ENCODE measurements at places on chromosomes 16 and 17. TPM values are rescaled to one million over a fixed set of nuclear protein-coding genes. Genes with fewer than 3 reads are reported as not detected.

KCNJ12 gene
- total RNA-seq: 17.3 TPM

TBC1D3H gene
- total RNA-seq: not detected

GRCh38 chr17:58840820-58841612, 85.4 kb downstream of the PPM1E start:
- DNase-seq: no peak

DNA sequence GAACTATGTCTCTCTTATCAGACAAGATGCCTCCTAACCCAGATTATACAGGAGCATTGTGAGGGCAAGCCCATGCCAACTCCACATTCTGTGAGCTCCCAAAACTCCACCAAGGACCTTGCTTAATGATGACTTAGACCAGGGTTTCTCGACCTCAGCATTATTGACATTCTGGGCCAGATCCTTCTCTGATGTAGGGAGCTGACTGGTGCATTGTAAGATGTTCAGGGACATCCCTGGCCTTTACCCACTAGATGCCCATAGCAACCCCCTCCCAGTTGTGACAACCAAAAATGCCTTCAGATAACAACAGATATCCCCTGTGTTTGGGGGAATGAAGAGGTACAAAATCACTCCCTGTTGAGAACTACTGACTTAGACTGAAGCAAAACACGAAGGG, 43.6 kb downstream of the HOXB1 start:
- DNase-seq: no peak

DNA sequence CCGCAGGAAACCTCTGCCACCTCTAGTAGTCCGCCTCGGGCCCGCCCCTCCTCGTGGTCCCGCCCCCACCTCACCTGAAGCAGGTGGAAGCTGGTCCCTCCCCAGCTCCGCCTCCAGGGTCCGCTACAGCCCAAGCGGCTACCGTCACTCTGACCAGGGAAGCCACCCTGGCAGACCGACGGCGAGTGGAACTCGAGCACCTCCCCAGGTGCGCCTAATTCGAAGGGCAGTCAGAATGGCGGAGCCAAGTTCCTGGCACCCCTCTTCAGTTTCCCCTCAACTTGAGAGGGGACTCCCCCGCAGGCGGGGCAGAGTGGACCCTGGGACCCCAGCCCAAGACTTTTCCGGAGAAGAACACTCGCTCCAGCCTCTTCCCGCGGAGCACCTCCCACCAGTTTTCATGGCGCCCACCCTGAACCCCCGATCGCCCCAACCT, 507 bp downstream of the FHOD1 start:
- DNase-seq: no peak

DNA sequence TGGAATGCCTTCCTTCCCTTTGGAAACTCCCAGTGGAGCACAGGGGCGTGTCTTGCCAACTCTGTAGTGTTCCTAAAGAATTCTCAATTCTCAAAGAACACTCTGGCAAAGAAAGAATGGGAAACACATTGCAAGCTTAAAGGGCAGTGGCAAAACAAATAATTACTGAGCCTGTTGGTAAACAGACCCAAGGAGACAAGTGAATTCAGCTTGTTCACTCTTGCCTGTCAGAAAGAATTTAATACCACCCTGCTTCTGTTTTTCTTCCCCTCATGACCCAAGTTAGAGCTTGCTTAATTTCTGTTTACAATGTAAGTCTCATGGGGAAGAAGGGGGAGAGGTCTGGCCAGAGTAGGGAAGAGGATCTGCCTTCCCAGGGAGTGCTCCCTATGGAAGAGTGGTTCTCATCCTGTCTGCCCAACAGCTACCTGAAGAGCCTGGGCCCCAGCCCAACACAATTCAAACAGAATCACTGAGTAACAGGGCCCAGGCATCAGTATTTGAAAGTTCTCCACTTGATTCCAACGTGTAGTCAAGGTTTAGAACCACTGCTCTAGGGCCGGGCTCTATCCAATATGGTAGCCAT, 386.0 kb downstream of the SLC39A11 start:
- no peak for DNase-seq

DNA sequence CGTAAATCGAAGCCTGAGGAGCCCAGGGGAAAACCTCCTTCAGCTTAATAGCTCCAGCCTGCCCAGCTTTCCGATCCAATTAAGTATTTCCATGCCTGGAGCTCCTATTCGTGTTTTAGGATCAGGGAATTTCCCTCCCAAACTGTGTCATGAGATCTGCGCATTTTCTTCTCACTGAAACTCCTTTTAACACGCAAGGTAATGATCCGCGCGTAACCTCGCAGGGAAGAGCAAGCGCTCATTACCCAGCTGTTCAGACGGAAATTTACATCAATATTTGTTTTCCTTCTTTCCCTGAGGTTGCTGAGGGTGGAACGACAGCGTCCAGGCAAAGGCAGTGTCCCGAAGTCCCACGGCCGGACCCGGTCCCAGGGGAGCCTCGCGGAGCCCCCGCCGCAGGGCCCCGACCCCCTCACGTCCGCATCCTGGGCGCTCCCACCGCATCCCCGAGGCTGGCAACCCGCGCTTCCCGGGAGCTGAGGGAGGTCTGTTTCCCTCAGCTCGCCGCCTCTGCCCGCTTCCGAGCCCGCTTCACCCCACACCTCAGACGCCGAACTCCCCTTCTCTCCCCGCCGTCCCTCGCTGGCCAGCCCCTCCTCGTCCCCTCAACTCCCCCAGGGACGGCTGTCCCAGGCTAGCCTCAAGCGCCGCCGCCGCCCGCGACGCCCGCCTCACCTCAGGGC, 415 bp downstream of the ABCA5 start:
- no peak for DNase-seq

DNA sequence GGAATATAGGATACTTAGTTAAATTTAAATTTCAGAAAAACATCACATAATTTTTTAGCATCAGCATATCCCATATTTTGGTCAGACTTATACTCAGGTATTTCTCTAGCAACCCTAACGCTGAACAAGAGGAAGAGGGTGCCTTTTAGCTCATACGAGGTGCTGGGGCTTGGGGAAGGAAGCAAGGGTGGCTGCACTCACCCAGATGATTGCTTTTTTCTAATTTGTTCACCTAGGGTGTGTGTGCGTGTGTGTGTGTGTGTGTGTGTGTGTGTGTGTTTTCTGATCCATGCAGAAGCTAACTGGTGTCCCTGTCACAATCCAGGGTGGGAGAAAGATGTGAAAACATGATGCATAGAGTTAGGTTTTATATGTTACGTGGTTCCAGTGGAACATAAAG, 81.2 kb downstream of the WNT3 start:
- DNase-seq: no peak

- DNase-seq: no peak
Measured at GRCh38 chr16:26178298-26178697, 486.5 kb downstream of the HS3ST4 start.

DNA sequence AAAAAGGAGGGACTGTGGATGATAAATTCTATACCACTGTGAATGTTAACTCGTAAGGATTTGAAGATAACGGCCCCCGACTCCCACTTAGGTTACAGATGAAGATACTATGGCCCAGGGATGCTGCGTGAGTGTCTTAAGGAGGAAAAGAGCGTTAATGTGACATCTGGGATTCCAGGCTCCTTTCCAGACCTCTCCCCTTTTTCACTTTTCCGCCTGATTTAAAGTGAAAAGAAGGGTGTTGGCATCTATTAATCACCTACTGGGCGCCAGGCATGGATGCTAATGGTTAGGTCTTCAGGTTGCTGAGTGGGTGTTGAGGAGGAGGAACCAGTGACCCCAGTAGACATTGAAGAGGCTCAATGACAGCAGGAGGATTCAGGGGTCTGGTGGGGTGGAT, 117.8 kb downstream of the RBFOX1 start:
- no peak for DNase-seq

GRCh38 chr16:75565640-75566039, 539 bp upstream of the GABARAPL2 start:
- no peak for DNase-seq

- no peak for DNase-seq
Measured at GRCh38 chr16:50446861-50447260, 78.1 kb upstream of the BRD7 start.

DNA sequence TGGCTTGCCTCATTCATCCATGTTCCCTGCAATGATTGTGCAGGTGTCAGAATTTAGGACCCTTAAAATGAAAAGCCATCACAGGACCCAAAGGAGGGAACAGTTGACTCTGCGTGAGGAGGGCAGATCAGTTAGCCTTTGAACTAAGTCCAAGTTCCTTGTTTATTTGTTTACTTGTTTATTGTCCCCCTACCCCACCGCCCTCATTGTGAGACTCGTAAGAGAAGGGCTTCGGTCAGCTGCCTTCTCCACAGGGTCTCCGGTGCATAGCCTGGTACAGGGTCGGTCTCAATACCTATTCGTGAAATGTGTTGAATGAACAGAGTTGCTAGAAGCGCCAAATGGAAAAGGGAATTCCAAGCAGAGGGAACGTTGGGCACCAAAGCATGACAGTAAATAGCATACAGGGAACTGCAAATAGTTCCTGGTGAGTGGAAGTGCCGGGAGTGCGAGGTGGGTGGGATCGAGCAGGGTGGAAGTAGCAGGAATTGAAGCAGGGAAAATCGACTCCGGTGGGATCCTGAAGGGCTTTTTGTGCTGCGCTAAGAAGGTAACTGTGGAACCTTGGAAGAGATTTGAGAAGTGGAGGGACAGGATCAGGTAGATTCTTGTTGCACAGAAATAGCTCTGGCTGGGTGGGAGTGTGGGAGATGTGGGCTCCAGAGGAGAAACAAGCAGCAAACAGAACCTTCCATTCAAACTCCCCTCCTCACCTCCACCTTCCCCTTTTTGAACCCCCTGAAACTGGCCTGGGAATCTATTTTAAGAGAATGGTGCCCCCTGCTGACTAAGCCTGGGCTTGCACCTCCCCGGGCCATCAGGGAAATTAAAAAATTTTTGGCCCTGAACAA, 12.7 kb downstream of the SLC35B1 start:
- DNase-seq: no peak

GRCh38 chr17:45948498-45948880, 50.6 kb upstream of the STH start:
- DNase-seq: no peak

Measured in right atrium auricular region (tissue), 2 donors.